A172 (cell line): ENCODE measurements at places on chromosomes 4 and X. TPM values are rescaled to one million over a fixed set of nuclear protein-coding genes. Genes with fewer than 3 reads are reported as not detected.

The CSN1S1 gene
- not detected in 2 replicates for total RNA-seq

The TRAM1L1 gene
- not detected in 2 replicates for total RNA-seq

The CXXC4 gene
- 0.28 and 0.48 TPM in 2 replicates for total RNA-seq

The GC gene
- not detected in 2 replicates for total RNA-seq

The GYG2 gene
- total RNA-seq = 7.2 and 11.7 TPM in 2 replicates

The AADAT gene
- total RNA-seq = 3.0 and 5.6 TPM in 2 replicates

GRCh38 chr4:140343303-140343702 is 30.1 kb upstream of the SCOC start:
- no peak for DNase-seq

- DNase-seq = no peak
Observed at GRCh38 chr4:143352720-143353119, 16.0 kb downstream of the GAB1 start.

- no peak for DNase-seq
Observed at GRCh38 chrX:133497356-133497755, 82.1 kb upstream of the GPC4 start.

DNA sequence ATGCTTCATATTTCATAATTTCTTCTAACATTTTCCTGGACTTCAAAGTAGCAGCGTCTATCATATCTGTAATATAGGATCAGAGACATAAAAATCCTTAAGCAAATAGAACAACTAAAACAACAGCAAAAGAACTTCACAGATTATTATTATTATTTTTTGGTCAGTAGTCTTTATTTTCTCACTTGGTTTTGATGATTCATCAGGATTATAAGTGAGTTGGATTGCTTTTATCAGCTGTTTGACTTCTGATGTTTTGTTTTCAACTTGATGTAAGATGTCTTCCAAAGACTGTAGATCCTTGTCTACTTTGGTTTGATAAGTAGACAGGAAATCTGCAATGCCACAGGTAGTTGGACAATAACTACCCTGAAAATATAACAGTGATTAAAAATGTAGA is 623 bp downstream of the FGG start:
- DNase-seq = no peak

GRCh38 chr4:23903859-23904438 is 14.1 kb upstream of the PPARGC1A start:
- DNase-seq = no peak

DNA sequence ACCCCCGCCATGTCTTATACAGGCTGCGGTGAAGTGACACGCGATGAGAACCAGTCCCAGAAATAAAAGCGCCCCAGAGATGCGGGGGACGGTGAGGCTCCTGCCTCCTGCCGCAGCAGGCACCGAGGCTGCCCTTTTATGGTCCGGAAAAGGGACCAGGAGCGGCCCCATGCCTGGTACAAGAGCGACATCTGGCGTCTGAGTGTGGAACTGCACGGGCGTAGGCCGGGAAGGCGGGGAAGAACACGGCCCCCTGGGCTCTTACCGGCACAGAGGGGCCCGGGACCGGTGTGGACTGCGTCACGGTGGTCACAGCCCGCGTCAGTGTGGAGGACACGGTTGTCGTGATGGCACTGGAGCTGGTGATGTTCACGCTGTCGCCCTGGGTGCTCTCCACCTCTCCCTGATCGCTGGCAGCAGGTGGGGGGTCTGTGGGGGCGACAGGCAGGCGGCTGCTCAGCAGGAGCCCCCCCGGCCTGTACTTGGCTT is 8.9 kb upstream of the RENBP start:
- peak; percentile 55 for DNase-seq

DNA sequence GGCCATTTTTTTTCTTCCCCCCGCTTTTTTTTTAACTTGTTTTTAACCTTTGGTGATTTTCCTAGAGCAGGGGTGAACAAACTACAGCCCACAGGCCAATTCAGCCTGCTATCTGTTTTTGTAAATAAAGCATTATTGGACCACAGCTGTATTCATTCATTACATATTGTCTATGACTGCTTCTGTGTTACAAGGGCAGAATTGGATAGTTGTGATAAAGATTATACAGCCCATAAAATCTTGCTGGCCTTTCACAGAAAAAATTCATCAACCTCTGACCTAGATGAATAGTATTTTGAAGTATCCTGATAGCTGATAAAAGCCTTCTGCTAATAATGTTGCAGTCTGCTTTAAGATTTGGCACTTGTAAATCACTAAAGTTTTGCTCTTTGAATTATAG is 63.4 kb downstream of the SMAD1 start:
- DNase-seq = no peak

DNA sequence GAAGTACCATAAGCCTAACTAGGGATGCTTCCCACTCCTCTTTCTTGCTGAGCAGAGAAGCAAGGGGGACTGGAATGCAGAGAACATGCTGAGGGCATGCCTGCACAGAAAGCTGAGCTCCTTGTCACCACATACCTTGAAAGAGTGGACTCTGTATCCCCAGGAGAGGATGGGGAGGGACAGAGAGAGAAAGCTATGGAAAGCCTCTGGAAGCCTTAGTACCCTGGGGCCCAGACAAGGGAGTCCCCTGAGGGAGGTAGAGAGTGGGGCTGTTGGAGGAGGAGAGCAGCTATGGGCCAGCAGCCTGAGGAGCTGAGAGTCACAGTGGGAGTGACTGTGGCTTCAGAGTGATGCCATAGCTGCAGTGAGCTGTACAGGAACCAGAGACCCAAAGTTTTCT is 77.9 kb downstream of the RTL9 start:
- DNase-seq = no peak

GRCh38 chr4:16056681-16057385 is 27.0 kb downstream of the PROM1 start:
- no peak for DNase-seq

GRCh38 chrX:136163689-136164088 is 16.4 kb downstream of the FHL1 start:
- DNase-seq = no peak

DNA sequence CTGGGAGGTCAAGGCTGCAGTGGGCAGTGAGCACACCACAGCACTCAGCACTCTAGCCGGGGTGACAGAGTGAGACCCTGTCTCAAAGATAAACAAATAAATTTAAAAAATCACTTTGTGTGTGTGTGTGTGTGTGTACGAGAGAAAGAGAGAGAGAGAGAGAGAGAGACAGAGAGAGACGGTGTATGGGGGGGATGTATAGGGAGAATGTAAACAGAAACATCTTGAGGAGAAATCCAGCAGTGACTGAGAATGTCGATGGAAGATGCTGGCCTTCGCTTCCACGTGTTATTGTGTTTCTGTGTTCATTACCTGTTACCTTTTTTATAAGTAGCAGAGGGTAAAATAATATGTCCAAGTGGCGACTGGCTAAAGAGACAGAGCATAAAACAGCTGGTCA is 23.6 kb upstream of the RBPJ start:
- no peak for DNase-seq

DNA sequence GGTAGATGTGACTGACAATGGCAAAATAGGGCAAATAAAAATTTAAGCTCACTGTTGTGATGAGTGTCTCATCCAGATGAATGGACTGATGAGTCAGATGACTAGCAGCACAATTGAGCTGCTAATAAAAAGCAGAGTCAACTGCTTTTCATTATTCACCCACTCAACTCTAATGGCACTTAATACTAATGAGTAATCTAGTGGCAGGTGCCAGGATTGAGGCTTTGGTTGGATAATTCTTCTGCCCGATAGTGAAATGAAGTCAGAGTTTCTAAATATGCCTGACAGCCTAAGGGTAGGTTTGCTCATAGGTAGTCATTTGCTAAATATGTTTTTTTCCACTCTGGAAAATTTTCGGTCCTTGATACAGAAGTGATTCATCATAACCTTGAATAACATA is 10.4 kb downstream of the OGT start:
- peak; percentile 63 for DNase-seq

- DNase-seq = no peak
Observed at GRCh38 chrX:137574102-137574783, 8.3 kb downstream of the ZIC3 start.

- DNase-seq = no peak
Observed at GRCh38 chr4:174358410-174358809, 74.7 kb downstream of the CEP44 start.

GRCh38 chrX:17056868-17057608 is 110.6 kb downstream of the REPS2 start:
- no peak for DNase-seq
